ENCODE measurements at places on chromosomes 6 and 20.

- DNase-seq, result no peak
Measured at GRCh38 chr20:22526512-22527012, 57.8 kb downstream of the FOXA2 start.

- DNase-seq, result no peak
Measured at GRCh38 chr20:14715400-14715799, 378.0 kb upstream of the FLRT3 start.

DNA sequence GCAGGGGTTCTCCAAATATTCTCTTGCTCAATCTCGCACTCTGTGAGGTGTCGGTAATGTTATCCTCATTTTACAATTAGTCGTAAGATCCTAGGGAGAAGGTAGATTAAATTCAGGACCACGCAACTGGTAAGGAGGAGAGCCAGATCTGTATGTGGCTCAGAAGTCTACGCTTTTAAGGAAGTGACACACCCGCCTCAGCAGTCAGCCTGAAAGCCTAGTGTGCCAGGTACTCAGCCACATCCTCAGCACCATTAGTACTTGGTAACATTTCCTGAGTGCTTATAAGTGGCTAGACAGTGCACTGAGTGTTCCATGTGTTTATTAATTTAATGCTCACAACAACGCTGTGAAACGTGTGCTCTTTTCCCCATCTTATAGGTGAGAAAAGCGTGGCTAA, 63.7 kb downstream of the DHX35 start:
- peak; percentile 52 for DNase-seq

DNA sequence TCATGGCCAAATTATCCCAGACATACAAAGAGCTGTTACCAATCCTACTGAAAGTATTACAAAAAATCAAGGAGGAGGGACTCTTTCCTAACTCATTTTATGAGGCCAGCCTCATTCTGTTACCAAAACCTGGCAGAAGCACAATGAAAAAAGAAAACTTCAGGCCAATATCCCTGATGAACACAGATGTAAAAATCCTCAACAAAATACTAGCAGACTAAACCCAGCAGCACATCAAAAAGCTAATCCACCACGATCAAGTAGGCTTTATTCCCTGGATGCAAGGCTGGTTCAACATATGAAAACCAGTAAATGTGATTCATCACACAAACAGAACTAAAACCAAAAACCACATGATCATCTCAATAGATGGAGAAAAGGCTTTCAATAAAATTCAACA, 109.2 kb downstream of the C6orf118 start:
- DNase-seq, result no peak

- DNase-seq, result no peak
Measured at GRCh38 chr6:125356884-125357283, 55.1 kb upstream of the HDDC2 start.

DNA sequence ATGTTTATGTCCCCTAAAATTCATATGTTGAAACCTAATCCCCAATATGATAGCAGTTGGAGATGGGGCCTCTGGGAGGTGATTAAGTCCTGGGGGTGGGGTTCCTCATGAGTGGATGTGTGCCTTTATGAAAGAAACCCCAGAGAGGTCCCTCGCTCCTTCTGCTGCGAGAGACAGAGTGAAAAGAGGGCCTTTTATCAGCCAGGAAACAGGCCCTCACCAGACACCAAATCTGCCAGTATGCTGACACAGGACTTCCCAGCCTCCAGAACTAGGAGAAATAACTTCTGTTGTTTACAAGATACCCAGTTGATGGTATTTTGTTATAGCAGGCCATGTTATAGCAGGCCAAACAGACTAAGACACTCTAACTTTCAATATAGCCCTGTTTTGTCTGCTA, 100.9 kb upstream of the NFATC2 start:
- DNase-seq, result no peak
